ENCODE measurements at places on chromosomes 11 and 22. TPM values are rescaled to one million over a fixed set of nuclear protein-coding genes. Genes with fewer than 3 reads are reported as not detected.

- H3K27me3 ChIP-seq = no peaks in the 10 kb centered on the region
- no peak for DNase-seq
- H3K27ac ChIP-seq = no peak overlapping the region
- no peak overlapping the region for H3K4me3 ChIP-seq
Observed at GRCh38 chr22:34903416-34903815, 162.5 kb upstream of the ISX start.

DNA sequence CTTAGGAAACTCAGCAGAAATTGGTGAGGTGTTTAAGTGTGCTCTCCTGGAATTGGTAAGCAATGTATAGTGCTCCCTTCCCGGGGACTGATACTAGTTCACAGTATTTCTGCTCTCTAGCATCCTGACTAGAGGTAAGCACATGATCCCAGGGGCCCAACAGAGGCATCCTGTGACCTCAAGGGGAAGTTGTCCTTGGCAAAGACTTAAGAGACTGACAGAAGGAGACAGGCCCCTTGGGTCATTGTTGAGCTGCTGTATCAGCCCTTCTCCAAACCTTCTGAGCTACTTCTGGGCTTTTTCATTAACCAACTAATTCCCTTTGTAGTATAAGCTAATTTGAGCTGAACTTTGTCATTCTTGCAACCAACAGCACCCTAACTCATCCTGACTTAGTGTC lies 4.3 kb upstream of the TBC1D22A start:
- H3K36me3 ChIP-seq = no peaks in the 10 kb centered on the region
- peaks cover 23% of the 10 kb centered on the region for H3K4me1 ChIP-seq
- no peak overlapping the region for H3K4me3 ChIP-seq
- no peaks in the 10 kb centered on the region for H3K27me3 ChIP-seq
- no peak overlapping the region for H3K27ac ChIP-seq

DNA sequence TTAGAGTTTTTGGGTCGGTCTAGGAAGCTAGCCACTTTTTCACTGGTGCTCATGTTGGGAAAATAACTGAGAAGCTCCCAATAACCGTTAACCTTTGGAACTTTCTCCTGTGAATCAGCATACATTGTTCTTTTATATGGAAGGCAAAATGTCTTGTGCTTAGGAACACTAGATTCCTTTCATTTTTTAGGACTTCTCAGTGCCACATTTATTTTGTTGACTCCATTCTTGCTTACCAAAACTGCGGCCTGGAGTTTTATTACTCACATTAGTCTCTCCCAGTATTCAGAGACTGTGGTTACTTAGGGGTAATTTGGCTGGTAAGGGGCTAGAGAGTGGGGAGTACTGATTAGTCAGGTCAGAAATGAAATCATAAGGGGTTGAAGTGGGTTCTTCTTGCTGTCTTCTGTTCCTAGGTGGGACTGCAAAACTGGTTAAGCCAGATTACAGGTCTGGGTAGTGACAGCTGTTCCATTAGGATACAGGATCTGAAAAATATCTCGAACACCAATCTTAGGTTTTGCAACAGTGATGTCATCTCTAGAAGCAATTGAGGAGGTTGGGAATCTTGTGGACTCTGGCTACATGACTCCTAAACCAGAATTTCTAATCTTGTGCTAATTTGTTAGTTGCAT lies 631.4 kb upstream of the LUZP2 start:
- H3K4me3 ChIP-seq = no peak overlapping the region
- no peaks in the 10 kb centered on the region for H3K4me1 ChIP-seq
- no peaks in the 10 kb centered on the region for H3K36me3 ChIP-seq
- H3K27me3 ChIP-seq = no peaks in the 10 kb centered on the region

GRCh38 chr22:18954990-18955571 lies 19.0 kb upstream of the PRODH start:
- no peak overlapping the region for H3K4me3 ChIP-seq
- peaks cover 10% of the 10 kb centered on the region for H3K4me1 ChIP-seq
- no peak overlapping the region for H3K27ac ChIP-seq
- DNase-seq = no peak
- H3K27me3 ChIP-seq = peaks cover 2% of the 10 kb centered on the region

- H3K36me3 ChIP-seq = no peaks in the 10 kb centered on the region
- H3K4me1 ChIP-seq = peaks cover 4% of the 10 kb centered on the region
- peaks cover 2% of the 10 kb centered on the region for H3K27me3 ChIP-seq
- no peak overlapping the region for H3K4me3 ChIP-seq
- DNase-seq = no peak
- H3K27ac ChIP-seq = no peak overlapping the region
Observed at GRCh38 chr11:76193219-76193618, 13.1 kb downstream of the WNT11 start.

The TSSK2 gene
- total RNA-seq = not detected

GRCh38 chr11:69587454-69588090 lies 53.4 kb upstream of the CCND1 start:
- H3K36me3 ChIP-seq = no peaks in the 10 kb centered on the region
- DNase-seq = peak; percentile 58
- peak overlapping the region; percentile 58 for H3K27ac ChIP-seq
- H3K27me3 ChIP-seq = no peaks in the 10 kb centered on the region
- H3K4me3 ChIP-seq = no peak overlapping the region

- no peak overlapping the region for H3K4me3 ChIP-seq
- H3K36me3 ChIP-seq = no peaks in the 10 kb centered on the region
- H3K27me3 ChIP-seq = no peaks in the 10 kb centered on the region
- H3K4me1 ChIP-seq = peaks cover 24% of the 10 kb centered on the region
Observed at GRCh38 chr11:46948378-46949131, 12.0 kb downstream of the CSTPP1 start.

GRCh38 chr22:49687333-49687732 lies 140.3 kb downstream of the BRD1 start:
- no peaks in the 10 kb centered on the region for H3K27me3 ChIP-seq
- H3K4me1 ChIP-seq = no peaks in the 10 kb centered on the region
- no peak for DNase-seq
- no peak overlapping the region for H3K27ac ChIP-seq
- H3K36me3 ChIP-seq = no peaks in the 10 kb centered on the region

GRCh38 chr11:86396396-86396795 lies 21.7 kb downstream of the CCDC81 start:
- no peaks in the 10 kb centered on the region for H3K27me3 ChIP-seq
- DNase-seq = peak; percentile 68
- H3K4me3 ChIP-seq = no peak overlapping the region
- H3K27ac ChIP-seq = peak overlapping the region; percentile 16
- no peaks in the 10 kb centered on the region for H3K36me3 ChIP-seq

The CEND1 gene
- total RNA-seq = 0.62 TPM

The GVQW3 gene
- total RNA-seq = 2.0 TPM

GRCh38 chr11:45472716-45473317 lies 186.7 kb upstream of the SYT13 start:
- no peak for DNase-seq
- no peaks in the 10 kb centered on the region for H3K27me3 ChIP-seq
- H3K36me3 ChIP-seq = no peaks in the 10 kb centered on the region
- no peak overlapping the region for H3K4me3 ChIP-seq
- no peak overlapping the region for H3K27ac ChIP-seq
- no peaks in the 10 kb centered on the region for H3K4me1 ChIP-seq

- H3K36me3 ChIP-seq = no peaks in the 10 kb centered on the region
- H3K4me1 ChIP-seq = no peaks in the 10 kb centered on the region
- H3K27me3 ChIP-seq = no peaks in the 10 kb centered on the region
- H3K4me3 ChIP-seq = no peak overlapping the region
- DNase-seq = no peak
- no peak overlapping the region for H3K27ac ChIP-seq
Observed at GRCh38 chr11:11836676-11837231, 5.0 kb upstream of the USP47 start.

DNA sequence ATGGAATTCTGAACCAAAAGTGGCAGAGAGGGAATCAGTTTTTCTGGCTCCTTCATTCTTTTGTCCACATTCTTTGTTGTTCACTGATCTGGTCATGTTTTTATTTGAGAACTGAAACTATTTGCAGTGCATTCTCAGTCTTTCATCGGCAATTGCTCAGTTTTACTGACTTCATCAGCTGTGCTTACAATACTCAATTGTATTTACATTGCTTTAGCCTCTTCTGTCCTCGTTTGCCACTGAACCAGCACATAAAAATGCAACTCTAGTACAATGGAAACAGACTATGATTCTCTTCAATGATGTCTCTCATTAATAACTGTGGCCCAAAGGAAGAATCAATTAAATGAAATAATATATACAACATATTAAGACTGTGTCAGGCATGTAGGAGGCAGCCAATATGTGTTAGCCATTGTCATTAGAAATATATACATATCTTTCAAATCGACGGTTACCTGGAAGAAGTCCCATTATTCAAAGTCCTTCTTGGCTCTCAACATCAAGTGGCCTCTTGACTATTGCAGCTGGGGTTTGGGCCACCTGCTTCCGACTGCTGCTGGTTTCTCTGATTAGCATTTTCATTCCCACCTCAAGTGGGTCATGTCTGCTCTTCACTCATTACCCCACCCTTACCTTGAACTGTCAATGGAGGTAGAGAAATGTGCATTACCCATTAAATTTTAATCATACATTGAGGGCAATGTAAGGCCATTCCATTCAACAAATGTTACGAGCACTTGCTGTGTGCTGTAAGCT lies 600.1 kb downstream of the INSC start:
- no peak for DNase-seq
- H3K27me3 ChIP-seq = peaks cover 7% of the 10 kb centered on the region
- peaks cover 4% of the 10 kb centered on the region for H3K4me1 ChIP-seq
- H3K4me3 ChIP-seq = no peak overlapping the region

- no peak overlapping the region for H3K27ac ChIP-seq
- no peaks in the 10 kb centered on the region for H3K36me3 ChIP-seq
- H3K27me3 ChIP-seq = peaks cover under 1% of the 10 kb centered on the region
- no peak overlapping the region for H3K4me3 ChIP-seq
Observed at GRCh38 chr11:116701876-116702275, 70.9 kb downstream of the BUD13 start.

DNA sequence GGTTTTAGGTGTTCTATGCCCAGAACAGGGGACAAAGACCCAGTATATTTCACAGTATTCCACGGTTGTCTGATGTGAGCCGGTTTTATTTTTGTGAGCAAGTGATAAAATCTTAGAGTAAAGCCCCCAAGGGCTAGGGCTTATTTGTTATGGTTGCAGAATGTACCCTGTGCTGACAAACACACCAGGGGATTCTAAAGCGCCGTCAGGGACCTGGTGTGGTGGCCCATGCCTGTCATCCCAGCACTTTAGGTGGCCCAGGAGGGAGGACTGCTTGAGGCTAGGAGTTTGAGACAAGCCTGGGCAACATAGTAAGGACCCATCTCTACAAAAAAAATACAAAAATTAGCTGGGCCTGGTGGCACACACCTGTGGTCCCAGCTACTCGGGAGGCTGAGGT lies 22.8 kb downstream of the MRPL21 start:
- H3K27ac ChIP-seq = no peak overlapping the region
- no peak for DNase-seq
- H3K27me3 ChIP-seq = no peaks in the 10 kb centered on the region
- H3K4me1 ChIP-seq = no peaks in the 10 kb centered on the region

- H3K36me3 ChIP-seq = no peaks in the 10 kb centered on the region
- H3K27me3 ChIP-seq = peaks cover 19% of the 10 kb centered on the region
- no peak overlapping the region for H3K27ac ChIP-seq
- no peaks in the 10 kb centered on the region for H3K4me1 ChIP-seq
- H3K4me3 ChIP-seq = no peak overlapping the region
- DNase-seq = no peak
Observed at GRCh38 chr11:36257351-36257750, 31.9 kb downstream of the COMMD9 start.

GRCh38 chr11:57936050-57936418 lies 87.6 kb upstream of the OR9Q1 start:
- H3K36me3 ChIP-seq = no peaks in the 10 kb centered on the region
- no peak for DNase-seq
- H3K27ac ChIP-seq = no peak overlapping the region
- H3K27me3 ChIP-seq = no peaks in the 10 kb centered on the region
- H3K4me3 ChIP-seq = no peak overlapping the region

DNA sequence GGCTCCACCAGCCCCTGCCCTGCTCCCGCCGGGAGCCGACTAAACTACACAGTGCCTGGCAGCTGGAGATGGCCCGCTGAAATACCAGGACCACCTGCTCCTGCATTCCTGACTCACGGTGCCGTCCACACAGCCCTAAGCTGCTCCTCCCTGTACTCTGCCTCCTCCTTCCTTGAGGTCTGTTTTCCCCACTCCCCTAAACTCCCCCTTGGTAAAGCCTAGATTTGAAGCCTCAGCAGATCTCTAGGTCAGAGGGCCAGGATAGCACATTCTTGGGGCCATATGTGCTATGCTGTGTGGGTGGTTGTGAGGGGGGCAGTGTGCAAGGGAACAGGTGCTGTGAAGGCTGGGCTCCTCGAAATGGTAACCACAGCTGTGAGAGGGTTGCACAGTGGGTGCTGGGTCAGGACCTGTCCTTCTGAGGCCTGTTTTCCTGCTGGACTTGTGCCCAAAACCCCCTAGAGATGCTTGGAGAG lies 9.7 kb downstream of the LRFN4 start:
- no peaks in the 10 kb centered on the region for H3K36me3 ChIP-seq
- no peak for DNase-seq
- H3K27me3 ChIP-seq = no peaks in the 10 kb centered on the region
- no peak overlapping the region for H3K4me3 ChIP-seq

DNA sequence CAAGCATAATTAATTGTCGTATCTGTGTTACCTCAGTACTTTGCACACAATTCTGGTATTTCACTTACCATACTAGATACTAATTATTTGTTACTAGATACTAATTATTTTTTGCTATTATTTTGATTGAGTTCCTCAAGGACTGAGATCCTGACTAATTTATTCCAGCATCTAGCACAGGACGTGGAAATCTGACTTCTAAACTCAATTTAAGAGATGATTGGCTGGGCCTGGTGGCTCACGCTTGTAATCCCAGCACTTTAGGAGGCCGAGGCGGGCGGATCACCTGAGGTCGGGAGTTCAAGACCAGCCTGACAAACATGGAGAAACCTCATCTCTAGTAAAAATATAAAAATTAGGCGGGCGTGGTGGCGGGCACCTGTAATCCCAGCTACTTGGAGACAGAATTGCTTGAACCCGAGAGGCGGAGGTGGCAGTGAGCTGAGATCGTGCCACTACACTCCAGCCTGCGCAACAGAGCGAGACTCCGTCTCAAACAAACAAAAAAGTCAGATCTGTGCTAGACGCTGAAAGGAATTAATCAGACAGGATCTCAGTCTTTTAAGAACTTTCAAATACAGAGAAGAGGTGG lies 527 bp upstream of the MRPL48 start:
- peak overlapping the region; percentile 91 for H3K27ac ChIP-seq
- DNase-seq = no peak
- no peaks in the 10 kb centered on the region for H3K36me3 ChIP-seq
- H3K27me3 ChIP-seq = no peaks in the 10 kb centered on the region
- no peaks in the 10 kb centered on the region for H3K4me1 ChIP-seq
- H3K4me3 ChIP-seq = peak overlapping the region; percentile 87

GRCh38 chr11:71118671-71119250 lies 133.6 kb downstream of the SHANK2 start:
- DNase-seq = no peak
- H3K27me3 ChIP-seq = no peaks in the 10 kb centered on the region
- no peak overlapping the region for H3K4me3 ChIP-seq

- no peaks in the 10 kb centered on the region for H3K4me1 ChIP-seq
- no peak overlapping the region for H3K4me3 ChIP-seq
- no peaks in the 10 kb centered on the region for H3K36me3 ChIP-seq
- H3K27me3 ChIP-seq = no peaks in the 10 kb centered on the region
- DNase-seq = no peak
- no peak overlapping the region for H3K27ac ChIP-seq
Observed at GRCh38 chr22:43643387-43643786, 168.7 kb downstream of the EFCAB6 start.

GRCh38 chr11:26285608-26286007 lies 46.3 kb upstream of the ANO3 start:
- H3K27ac ChIP-seq = no peak overlapping the region
- H3K27me3 ChIP-seq = no peaks in the 10 kb centered on the region
- no peak for DNase-seq
- H3K36me3 ChIP-seq = no peaks in the 10 kb centered on the region

- no peaks in the 10 kb centered on the region for H3K4me1 ChIP-seq
- no peak overlapping the region for H3K27ac ChIP-seq
- no peaks in the 10 kb centered on the region for H3K36me3 ChIP-seq
- no peak overlapping the region for H3K4me3 ChIP-seq
- DNase-seq = no peak
Observed at GRCh38 chr11:22456993-22457762, 119.0 kb downstream of the SLC17A6 start.
